ENCODE measurements at places on chromosomes 12 and 14.

- DNase-seq: no peak
These were observed 233.2 kb downstream of the DACT1 start for GRCh38 chr14:58870961-58871360.

GRCh38 chr12:4934407-4935035, 24.8 kb downstream of the KCNA1 start:
- peak; percentile 24 for DNase-seq

- no peak for DNase-seq
These were observed 1168.4 kb downstream of the TMEM121 start for GRCh38 chr14:106694638-106695393.

DNA sequence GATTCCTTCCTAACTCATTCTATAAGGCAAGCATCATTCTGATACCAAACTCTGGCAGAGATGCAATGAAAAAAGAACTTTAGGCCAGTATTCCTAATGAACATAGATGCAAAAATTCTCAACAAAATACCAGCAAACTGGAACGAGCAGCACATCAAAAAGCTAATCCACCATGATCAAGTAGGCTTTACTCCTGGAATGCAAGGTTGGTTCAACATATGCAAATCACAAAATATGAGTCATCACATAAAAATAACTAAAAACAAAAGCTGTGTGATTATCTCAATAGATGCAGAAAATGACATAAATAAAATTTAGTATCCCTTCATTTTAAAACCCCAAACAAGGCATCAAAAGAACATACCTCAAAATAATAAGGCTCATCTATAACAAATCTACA, 98.9 kb downstream of the ACSS3 start:
- DNase-seq: peak; percentile 51

GRCh38 chr12:16939871-16940306, 333.9 kb upstream of the LMO3 start:
- DNase-seq: peak; percentile 77

GRCh38 chr12:108838194-108839017, 19.0 kb downstream of the SSH1 start:
- peak; percentile 100 for DNase-seq

GRCh38 chr14:23579739-23580138, 1.1 kb upstream of the JPH4 start:
- no peak for DNase-seq

GRCh38 chr12:109772622-109773321, 59.1 kb downstream of the FAM222A start:
- peak; percentile 19 for DNase-seq

DNA sequence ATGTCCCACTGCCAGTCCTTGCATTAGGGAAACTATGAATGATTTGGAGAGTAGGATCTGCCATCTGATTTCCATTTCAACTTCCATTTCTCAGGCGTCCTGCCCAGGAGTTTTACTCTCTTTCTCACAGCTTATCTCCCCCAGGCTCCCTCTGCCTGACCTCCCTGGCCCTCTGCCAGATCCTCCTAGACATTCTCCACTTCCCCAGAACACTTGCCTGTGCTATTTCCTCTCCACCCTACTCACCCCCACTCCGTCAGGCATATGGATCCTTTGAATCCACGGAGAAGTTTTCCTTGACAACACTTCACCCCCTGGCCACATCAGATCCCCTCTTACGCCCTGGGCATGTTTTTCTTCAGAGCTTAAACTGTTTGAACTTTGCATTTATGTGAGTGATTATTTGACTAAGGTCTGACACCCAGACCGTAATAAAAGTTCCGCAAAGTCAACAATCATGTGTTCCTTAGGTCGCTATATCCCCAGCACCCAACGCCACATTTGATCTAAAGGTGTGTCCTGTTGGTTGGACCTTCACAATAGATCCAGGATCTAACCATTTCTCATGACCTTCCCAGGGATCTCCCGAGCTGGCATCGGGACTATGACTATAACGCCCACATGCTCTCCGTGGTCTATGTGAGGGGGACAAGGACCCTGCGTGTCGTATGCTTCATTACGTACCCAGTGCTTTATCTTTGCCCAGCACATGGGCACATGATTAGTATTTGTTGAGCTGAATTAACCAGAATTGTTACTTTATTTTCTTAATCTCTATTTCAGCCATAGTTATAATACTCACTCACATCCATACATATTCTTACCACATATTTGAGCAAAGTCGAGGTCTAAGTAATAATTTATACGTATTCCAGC, 255.8 kb upstream of the FOXN3 start:
- no peak for DNase-seq

DNA sequence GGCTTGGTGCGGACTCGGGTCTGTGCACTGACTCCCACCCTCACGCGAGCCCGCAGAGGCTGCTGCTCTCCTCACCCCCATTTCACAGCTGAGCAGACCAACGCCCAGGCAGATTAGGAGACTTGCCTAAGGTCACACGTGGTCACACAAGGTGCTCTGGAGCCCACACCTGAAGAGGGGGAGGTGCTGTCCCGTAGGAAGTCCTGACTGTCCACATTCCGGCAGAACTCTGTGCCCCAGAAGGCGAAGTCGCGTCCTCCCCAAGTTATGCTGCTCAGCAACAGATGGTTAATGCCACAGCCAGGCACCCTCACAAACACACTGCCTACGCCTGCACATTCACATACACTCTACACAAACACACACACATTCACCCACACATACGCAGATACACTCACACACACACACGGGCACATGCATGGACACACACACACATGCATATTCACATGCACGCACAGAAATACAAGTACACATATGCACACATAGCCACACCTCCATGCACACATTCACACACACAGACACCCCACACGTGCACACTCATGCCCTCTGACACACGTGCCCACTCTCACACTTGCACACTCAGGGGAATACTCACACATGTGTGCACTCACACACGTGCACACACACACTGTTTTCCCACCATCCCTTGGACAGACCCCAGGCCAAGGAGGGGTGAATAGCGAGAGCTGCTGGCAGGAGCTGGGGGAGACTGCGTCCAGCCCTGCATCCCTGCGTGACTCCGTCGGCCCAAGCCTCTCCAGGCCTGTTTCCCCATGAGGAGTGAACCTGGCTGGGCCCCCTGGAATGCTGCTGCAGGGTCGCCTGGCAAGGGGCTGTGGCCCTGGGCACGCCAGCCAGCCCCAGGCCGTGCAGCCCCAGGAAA, 4.1 kb downstream of the C14orf180 start:
- no peak for DNase-seq

DNA sequence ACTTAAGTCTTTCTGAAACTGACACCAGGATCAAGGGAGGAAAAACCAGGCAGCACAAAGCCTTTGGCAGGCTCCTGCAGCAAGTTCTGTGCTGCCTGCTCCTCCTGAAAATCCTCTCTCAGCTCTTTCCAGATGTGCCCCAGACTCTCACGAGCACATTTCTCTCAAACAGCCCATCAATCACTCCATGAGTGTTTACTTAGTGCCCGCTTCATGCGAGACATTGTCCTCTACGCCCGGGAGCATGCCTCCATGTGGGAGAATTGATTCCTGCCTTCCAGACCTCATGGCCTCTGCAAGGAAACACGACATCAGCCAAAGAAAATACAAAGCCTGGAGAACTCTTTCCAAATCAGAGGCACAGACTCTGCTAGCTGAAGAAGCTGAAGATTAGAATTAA, 46.5 kb upstream of the TSPAN11 start:
- no peak for DNase-seq

GRCh38 chr14:24986206-24986893, 63.6 kb downstream of the STXBP6 start:
- DNase-seq: no peak

- DNase-seq: no peak
These were observed 392.6 kb downstream of the FUT8 start for GRCh38 chr14:65805113-65805473.

- no peak for DNase-seq
These were observed 77.2 kb downstream of the ARL6IP4 start for GRCh38 chr12:123057513-123058265.

Measured in GM23248 (cell line).